ENCODE measurements at places on chromosomes 4 and X.
A peak's percentile ranks its signal among the peaks of the same experiment; 100 is the strongest.

DNA sequence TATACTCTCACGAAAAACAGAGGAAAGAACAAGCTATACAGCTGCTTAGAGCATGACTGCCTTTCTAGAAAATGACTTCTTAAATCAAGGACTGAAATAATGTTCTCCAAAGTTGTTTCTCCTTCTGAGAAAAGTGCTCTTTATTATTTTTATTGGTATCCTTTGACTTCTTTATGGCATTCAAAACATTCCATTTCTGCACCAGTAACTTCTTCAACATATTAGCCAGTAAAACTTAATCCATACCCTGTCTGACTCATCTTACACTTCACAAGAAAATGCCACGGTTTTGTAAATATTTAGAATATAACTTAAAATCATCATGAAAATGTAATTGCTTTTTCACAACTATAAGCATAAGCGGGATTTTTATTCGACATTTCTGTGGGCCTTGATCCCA is 180.4 kb downstream of the NR3C2 start:
- no peak for DNase-seq

DNA sequence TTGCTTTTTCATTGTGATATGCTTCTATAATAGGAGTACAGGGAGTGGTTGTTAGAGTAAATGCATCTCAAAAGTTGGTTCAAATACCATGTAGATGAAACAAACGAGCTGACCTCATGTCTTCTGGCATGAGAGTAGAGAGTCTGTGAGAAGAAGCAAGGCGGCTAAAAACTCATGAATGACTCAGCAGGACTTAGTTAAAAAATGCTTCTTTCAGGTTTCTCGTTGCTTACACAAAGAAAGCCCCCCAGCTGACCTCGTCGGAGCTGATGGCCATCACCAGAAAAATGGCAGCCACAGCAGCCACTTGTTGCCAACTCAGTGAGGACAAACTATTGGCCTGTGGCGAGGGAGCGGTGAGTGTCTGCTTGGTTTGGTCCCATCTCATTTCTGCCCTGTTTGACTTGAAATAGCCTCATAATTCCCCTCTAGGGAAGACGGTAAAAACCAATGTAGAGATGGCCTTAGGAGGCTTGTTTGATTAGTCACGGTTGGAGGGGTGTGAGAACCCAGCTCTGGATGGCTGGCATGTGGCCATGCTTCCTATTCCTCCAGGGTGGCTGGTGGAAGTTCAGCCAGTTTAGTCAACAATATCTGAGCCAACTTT is 14.5 kb downstream of the AFP start:
- DNase-seq: no peak

DNA sequence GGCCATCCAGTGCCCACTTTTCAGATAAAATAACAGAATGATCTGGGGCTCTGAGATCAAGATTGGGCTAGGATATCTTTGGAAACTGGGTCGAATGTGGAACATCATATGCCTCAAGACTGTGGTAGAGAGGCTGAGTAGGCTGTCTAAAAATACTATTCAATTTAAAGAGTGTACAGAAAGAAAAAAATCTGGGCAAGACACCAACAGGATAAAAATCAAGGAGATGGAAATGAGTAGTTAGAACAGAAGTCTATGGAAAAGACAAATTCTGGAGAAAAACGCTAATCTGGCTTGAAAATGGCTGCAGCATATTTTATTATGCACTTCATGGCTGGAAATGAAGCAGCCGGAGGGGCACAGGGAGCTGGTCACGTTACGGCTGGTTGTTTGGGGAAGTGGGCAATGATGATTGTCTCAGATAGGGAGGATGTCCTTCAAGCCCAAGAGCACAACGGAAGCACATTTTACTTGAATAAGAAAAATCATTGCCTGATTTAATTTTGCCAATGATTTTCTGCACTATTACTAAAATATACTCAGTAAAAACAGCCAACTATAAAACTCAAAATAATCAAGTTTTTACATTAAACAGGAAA is 27.1 kb upstream of the MAPK10 start:
- DNase-seq: no peak

- no peak for DNase-seq
Measured at GRCh38 chrX:133774807-133775206, 210.6 kb downstream of the GPC3 start.

- DNase-seq: no peak
Measured at GRCh38 chr4:8912506-8912905, 40.9 kb upstream of the HMX1 start.

- DNase-seq: no peak
Measured at GRCh38 chrX:17854531-17854930, 6.6 kb downstream of the RAI2 start.

DNA sequence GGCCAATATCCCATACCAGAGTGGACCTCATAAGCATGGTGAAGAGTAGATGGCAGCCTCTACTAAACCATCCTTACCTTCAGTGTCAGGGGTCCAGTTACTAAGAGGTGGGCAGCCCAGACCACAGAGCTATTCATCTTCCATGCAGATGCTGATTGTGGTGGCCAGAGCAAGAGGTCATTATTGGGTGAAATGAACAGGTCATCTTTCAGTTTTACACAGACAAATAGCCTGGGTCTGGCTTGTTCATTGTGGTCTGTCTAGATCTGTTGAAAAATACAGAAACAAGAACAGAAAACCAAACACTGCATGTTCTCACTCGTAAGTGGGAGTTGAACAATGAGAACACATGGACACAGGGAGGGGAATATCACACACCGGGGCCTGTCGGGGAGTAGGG is 71.3 kb downstream of the PAK3 start:
- DNase-seq: no peak

DNA sequence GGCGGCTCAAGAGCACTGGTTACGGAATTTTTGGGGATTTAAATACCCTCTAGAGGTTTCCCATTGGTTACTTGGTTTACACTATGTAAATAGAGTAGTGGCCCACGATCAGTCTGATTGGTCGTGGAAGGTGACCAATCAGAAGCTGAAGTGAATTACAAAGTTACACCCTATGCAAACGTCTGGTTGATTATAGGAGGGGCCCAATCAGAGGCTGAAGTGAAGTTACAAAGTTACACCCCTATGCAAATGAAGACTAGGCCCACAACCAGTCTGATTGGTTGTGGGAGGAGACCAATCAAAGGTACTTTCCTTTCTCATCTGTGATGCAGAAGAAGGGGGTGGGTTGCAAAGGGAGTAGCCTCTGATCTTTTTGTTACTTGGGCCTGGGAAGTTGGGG is 45.1 kb upstream of the HSD17B10 start:
- no peak for DNase-seq

- no peak for DNase-seq
Measured at GRCh38 chrX:42954880-42955279, 176.9 kb upstream of the PPP1R2C start.

- DNase-seq: no peak
Measured at GRCh38 chr4:47040828-47041227, 9.5 kb downstream of the GABRB1 start.

- DNase-seq: no peak
Measured at GRCh38 chr4:169115144-169115896, 105.3 kb upstream of the CBR4 start.

GRCh38 chr4:102757681-102758080 is 3.1 kb downstream of the MANBA start:
- no peak for DNase-seq

GRCh38 chrX:30762755-30763154 is 109.5 kb downstream of the GK start:
- DNase-seq: no peak

- no peak for DNase-seq
Measured at GRCh38 chr4:81215931-81216330, 909 bp upstream of the PRKG2 start.

DNA sequence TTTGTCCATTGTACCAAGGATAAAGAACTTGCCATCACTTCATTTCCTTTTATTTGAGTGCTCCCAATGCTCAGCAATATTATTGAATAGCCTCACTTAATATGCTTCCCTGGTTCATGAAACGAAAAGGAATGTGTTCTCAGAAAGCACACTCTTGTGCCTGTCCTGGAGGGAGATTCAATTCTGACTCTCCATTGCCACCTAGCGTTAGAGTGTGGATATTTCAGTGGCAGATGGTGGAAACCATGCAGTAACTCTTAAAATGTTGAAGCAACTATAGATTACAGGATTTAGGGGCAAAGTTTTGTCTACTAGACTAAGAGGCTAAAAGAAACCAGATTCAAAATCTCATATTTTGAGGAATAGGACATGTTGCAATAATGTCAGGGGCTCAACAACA is 36.0 kb downstream of the GAB3 start:
- peak; percentile 13 for DNase-seq

- DNase-seq: no peak
Measured at GRCh38 chr4:150600812-150601445, 19.0 kb downstream of the MAB21L2 start.

DNA sequence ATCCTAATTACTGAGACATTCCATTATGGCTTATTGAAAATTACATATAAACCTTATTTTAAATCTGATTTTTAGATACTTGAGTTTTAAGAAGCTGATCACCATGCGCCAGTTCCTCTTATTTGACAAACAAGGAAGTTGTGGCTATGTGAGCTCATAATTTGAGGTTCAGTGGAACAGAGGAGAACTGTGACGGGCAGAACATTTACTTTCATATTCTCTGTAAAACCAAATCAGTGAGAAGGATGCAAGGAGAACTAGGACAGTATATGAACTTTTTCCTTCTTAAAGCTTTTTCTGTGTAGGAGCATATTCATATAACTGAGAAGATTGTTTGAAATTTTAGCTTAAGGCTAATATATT is 25.3 kb downstream of the STIM2 start:
- no peak for DNase-seq

DNA sequence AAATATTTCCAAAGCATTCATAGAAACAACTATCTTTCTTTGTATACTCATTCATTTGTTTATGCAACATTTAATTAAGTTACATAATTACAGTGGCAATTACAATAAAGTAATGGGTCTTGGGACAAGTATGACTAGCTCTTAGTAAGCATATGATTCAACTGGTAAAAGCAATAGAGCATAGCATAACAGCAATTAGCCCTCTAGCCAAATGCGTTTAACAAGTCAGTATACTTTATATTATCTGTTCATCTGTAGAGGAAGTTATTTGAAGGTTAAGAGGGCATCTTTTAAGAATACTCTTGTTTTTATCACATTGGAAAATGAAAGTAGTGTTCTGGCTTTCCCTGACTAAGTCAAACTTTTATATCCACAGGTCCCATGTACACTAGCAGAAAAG is 198.1 kb upstream of the UGT8 start:
- no peak for DNase-seq

DNA sequence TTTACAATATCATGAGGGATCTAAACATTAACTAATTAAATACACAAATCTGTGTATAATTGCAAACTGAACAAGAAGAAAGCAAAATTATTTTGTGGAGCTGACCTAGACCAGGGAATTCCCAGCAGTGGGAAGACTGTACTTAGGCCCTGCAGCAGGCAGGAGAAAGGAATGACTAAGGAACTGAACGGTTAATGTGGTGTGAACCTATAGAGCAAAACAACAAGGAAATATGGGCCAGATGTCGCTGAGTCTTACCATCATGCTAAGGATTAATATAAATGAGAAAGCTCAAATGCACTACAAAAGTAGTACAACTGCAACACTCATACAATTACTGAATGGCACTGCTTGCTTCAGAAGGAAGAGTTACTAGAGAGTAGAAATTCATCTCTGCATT is 120.3 kb upstream of the ATXN3L start:
- DNase-seq: no peak

DNA sequence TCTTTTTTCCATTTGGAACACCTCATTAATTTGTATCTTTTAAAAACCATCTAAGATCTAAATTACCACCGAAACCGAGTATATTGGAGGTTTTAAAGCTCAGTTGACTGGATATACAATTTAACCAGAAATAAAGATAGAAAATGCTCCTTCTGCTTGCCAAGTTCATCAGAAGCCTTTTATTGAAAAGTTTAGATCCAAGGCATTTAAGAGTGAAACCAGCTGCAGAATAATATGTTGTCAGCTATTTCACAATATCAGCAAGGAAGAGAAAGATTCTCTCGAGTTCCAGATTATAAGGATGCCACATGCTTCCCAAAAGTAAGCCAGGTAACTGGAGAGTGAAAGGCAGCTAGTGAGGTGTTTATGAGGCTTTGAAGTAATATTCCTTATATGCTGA is 217.4 kb downstream of the DCTD start:
- no peak for DNase-seq

DNA sequence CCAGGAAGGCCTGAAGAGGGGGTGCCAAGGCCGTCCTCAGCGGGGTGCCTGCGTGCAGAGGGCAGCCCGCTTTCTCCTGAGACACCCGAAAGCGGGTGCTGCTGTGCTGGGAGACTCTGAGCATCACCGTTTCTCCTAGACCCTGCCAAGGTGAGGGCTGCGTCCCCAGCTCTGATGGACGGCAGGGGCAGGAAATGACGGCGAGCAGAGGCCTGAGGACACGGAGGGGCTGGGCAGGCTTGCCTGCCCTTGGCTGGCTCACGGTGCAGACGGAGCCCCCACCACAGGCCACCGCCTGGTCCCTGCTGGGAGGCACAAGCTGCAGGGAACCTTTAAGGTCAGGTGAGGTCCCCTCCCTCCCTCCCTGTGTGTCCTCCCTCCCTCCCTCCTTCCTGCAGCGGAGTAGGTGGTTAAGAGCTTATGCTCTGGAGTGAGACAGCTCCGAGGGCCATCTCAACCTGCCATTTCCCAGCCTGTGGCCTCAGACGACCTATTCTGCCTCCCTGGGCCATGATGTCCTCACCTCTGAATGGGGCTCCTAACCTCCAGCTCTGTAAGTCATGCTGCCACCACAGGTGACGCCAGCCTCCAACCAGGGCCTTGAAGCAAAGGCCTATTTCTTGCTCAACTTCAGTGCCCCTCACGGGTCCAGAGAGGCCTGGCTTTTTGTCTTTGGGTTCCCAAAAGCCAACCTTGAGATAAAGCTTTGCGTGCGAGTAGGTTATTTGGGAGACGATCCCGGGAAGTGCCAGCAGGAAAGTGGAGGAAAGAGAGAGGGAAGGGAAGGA is 54.2 kb upstream of the GRPEL1 start:
- no peak for DNase-seq

GRCh38 chr4:19969492-19969891 is 282.2 kb upstream of the SLIT2 start:
- no peak for DNase-seq

DNA sequence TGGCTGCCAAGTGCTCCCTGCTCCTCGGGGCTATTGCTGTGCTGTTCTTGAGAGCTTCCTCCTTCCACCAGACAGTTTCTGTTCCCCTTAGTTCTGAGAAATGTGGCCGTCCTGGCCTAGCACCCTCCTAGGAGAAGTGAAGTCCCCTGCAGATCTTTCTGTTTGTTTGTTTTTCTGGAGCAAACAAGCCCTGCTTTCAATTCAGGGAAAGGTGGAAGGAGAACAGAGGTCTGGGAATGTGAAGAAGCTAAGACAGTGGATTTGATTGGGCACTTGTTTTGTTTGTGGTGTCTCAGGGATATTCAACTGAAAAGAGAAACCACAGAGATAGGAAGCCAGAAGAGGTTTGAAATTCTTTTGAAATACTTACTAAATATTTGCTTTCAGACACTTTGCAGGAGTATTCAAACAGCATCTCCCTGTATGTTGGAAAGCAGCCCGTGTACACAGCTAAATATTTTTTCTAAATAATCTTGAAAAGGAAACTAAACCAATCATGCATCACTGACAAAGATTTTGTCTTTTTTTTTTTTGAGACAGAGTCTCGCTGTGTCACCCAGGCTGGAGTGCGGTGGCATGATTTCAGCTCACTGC is 36.5 kb upstream of the PPM1K start:
- no peak for DNase-seq

GRCh38 chrX:84441143-84441542 is 61.1 kb downstream of the HDX start:
- no peak for DNase-seq
